Activated naive CD4-positive, alpha-beta T cell treated with anti-CD3 and anti-CD28 coated beads, Interleukin-2, amount 50 U/mL, for 16 hours (primary cell): ENCODE measurements at places on chromosomes 5 and 9.

DNA sequence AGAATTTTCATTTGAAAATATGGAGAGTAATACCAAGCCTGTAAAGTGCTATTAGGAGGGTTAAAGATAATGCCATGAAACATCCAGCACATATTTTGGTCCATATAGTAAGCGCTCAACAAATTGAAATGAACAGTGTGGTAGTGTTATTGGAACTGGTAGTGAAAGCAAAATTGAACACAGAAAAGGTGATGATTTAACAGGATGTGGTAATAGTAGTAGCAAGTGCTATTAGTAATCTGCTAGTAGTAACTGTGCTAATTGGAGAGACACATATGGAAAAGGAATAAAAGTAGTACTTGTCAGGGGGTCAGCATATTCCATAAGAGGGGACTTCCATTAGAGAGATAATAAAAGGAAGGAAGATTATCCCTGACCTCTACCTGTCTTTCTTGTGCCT is 187.3 kb downstream of the HTR1A start:
- DNase-seq, result no peak

GRCh38 chr5:141039517-141039916 is 11.7 kb upstream of the PCDHB1 start:
- no peak for DNase-seq

DNA sequence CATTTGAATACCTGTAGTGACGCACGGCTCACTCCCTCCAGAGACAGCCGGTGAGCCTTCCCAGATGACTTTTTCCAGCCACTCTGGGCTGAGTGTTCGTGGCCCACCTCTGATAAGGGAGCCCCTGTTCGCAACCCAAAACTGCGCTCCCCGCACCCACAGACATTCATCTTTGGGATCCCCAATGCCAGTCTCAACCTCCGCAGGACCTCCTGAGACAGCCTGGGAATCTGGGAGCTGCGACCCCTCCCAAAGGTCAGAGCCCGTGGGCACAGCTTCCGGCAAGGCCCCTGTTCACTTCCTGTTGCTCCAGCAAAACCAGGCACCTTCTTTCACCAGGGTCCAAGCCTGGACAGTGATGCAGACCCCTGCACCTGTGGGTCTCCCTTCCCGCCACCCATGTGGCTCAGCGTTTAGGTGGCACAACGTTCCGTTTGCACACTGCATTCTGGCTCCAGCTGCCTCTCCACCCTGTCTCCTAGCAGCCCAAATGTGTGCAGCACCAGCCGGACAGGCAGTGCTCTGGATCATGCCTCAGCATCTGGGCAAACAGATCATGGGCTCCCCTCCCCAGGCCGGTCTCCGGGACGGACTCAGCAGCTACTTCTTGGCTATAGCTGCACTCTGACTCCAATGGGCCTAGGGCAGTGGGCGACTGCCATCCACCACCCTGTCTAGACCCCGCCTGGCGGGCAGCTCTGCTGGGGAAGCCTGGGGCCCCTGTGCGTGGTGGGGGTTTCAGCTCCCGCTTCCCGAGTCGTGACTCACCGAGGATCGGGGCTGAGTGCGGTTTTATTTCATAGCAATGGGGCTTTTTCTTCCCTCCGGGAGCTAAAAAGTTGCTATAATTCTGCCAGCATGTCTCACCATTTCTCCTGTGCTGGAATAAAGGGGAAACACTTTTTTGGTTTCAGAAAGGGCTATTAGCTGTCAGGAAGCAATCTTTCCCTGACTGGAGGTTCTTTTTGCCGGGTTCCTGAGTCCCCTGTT is 156.0 kb downstream of the OLFM1 start:
- no peak for DNase-seq

DNA sequence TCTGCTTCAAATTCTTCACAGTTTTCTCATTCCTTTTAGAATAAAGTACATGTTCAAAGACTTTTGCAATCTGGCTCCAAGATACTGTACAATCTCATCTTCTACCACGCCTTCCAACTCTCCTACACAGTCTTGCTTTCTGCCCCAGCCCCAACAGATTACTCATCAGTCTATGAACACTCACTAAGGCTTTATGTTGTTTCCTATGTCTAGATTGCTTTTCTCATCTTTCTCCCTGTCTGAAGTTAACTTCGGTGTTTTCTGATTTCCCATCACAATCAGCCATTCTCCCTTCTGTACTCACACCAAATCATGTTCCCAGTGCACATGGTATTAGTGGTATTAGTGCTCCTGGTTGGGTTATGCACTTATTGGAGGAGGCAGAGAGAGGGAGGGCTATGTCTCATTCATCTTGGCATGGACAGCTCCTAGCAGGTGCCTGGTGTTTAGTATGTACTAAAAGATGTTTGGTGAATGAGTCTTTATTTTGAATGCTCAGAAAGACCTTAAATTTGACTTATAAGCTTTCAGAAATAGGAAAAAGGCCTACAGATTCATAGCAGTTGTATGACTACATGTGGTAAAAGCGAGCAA is 44.0 kb upstream of the ZNF608 start:
- no peak for DNase-seq

DNA sequence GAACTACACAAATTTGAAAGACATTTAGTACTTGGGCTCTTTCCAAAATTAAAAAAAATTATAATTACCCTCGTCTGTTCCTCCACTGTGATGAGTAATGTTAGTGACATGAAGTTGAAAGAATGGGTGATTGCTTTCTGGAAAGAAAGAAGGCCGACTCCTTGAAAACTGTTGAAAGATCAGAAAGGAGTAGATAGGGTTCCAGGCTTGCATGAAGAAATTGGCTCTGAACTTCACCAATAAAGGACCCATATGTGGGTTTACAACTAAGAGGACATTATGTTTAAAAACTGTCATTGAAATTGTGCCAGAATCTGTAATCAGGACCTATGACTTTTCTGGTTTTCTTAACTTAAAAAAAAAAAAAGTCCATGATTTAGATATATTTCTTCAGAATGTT is 20.7 kb upstream of the MOCS2 start:
- DNase-seq, result no peak

- DNase-seq, result no peak
Observed at GRCh38 chr9:90420211-90420610, 222.4 kb downstream of the DIRAS2 start.

GRCh38 chr5:151078490-151079262 is 2.2 kb downstream of the TNIP1 start:
- DNase-seq, result peak; percentile 72

DNA sequence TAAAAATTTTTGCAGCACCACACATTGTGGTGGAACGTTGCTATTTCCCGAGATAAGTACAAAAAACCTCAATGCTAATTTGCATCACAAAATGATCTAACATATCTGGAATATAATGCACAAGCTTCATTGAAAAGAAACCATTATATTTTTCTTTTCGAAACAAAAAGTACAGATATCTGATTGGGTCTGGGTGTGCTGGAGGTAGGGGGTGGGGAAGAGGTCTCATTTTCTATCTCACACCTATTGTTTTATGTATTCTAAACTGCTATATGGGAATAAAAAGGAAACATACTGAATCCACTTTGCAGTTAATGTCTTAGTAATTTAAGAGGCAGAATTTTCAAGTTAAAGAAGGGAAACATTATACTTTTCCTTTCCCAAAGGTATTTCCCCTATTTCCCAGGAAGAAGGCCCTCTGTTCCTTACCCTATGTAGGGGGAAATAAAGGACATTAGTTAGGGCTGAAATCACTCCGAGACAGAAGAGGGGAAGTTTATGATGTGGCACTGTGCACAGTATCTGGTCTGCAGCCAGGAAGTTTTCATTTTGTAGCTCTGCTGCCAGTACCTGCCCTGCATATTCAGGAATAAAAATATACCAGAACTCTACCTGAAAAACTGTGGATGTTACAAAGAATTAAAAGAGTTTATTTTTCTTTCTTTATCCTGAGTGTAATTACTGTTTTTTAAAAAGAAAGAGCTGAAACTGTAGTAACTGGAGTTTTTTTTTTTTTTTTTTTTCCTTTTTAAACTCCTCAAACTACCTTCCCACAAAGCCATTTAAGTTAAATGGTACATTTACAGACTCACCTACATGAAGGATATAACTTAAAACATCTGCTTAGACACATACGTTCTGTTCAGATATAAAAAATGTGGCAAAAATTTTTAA is 7.4 kb downstream of the MEF2C start:
- no peak for DNase-seq
